ENCODE measurements at places on chromosomes 1 and 21. TPM values are rescaled to one million over a fixed set of nuclear protein-coding genes. Genes with fewer than 3 reads are reported as not detected.

Gene TMPRSS3
- 5.2 TPM for total RNA-seq

Gene OR2L8
- 0.30 TPM for total RNA-seq

Gene EPHX1
- total RNA-seq, result 1.4 TPM

Gene SLC27A3
- 24.3 TPM for total RNA-seq

Gene LAD1
- not detected for total RNA-seq

Gene OR6P1
- total RNA-seq, result not detected

Gene COL16A1
- not detected for total RNA-seq

Gene KLHDC7A
- total RNA-seq, result not detected

Gene CRNN
- not detected for total RNA-seq

Gene KCNQ4
- 0.43 TPM for total RNA-seq

Gene SPTA1
- total RNA-seq, result not detected

Gene PRAMEF26
- total RNA-seq, result not detected

Gene TTLL10
- total RNA-seq, result not detected

Gene RIMKLA
- 2.0 TPM for total RNA-seq

Gene DENND2C
- total RNA-seq, result 0.23 TPM

Gene SLC45A1
- total RNA-seq, result 0.25 TPM

Gene C1orf94
- total RNA-seq, result not detected

Gene RHCE
- 0.10 TPM for total RNA-seq

Gene B3GALT5
- not detected for total RNA-seq

Gene ISG20L2
- total RNA-seq, result 38.3 TPM

Gene PRELP
- total RNA-seq, result not detected

Gene LEMD1
- 0.38 TPM for total RNA-seq

Gene RGS21
- total RNA-seq, result not detected

Gene SLC44A3
- total RNA-seq, result not detected

Gene KCNT2
- not detected for total RNA-seq

Gene HCN3
- total RNA-seq, result 4.3 TPM

Gene C1orf116
- total RNA-seq, result not detected

Data from activated naive CD4-positive, alpha-beta T cell treated with anti-CD3 and anti-CD28 coated beads, Interleukin-2, amount 10 ng/mL, durations not matched to agents 5 hours and 36 hours (primary cell).